ENCODE measurements at places on chromosomes 6 and 20. TPM values are rescaled to one million over a fixed set of nuclear protein-coding genes. Genes with fewer than 3 reads are reported as not detected.

- no peak for DNase-seq
Observed at GRCh38 chr6:2597991-2598390, 152.7 kb downstream of the MYLK4 start.

GRCh38 chr6:159943101-159943632, 25.7 kb upstream of the IGF2R start:
- no peak for DNase-seq

DNA sequence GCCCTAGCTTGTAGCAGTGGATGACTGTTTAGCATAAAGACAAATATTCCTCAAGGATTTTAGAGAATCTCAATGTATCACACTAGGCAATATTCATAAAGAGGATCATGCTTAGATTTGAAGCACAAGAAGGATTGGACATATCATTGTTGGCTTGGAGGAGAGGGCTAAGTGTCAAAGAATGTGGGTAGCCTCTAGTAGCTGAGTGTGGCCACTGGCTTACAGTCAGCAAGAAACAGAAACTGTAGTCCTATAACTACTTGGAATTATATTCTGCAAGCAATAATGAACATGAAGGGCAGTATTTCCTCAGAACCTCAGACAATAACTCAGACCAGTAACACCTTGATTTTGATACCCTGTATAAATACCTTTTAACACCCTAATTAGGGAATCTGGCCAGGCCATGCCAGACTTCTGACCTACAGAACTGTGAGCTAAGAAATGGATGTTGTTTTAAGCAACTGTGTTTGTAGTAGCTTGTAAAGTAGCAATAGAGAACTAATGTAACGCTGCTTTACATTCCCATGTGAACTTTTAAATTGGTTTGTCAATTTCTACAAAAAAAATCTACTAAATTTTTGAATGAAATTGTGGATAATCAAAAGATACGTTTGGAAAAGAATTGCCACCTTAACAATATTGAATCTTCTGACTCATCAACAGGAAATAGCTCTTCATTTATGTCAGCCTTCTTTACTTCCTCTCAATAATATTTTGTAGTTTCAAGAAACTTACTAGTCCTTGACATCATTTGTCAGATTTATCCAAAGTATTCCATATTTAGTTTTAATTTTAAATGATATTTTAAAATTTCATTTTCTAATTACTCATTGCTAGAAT, 65.2 kb upstream of the RSPO3 start:
- DNase-seq, result no peak

- no peak for DNase-seq
Observed at GRCh38 chr6:48959251-48960060, 503.6 kb downstream of the MMUT start.

The OXT gene
- 41.6 TPM for polyA plus RNA-seq

The EYA2 gene
- polyA plus RNA-seq, result 0.54 TPM

The HAO1 gene
- 164 TPM for polyA plus RNA-seq

The CCN6 gene
- 0.54 TPM for polyA plus RNA-seq

DNA sequence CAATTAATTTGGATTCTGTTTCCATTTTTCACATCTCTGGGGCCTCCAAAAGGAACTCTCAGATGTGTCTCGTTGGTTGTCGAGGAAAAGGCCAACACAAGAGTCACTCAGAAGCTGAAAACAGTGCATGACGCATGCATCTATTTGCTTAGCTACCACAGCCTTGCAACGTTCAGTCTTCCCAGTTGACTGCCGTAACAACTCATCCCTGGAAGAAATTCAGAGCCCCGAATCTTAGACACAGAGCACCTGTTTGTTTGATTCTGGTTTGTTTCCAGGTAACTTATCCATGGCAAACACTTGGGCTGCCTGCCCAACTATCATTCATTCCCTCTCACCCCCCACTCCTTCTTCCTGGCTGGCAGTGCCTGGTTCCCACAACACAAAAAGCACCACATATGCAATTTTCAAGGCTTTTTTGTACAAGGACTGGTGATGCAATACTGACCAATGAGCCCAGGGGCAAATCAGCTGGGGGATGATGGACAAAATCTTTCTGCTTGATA, 60.5 kb downstream of the ZMYND8 start:
- DNase-seq, result no peak

- DNase-seq, result no peak
Observed at GRCh38 chr6:42925248-42925857, 3.9 kb upstream of the CNPY3 start.

- DNase-seq, result peak; percentile 57
Observed at GRCh38 chr6:137705160-137706082, 161.6 kb upstream of the TNFAIP3 start.

DNA sequence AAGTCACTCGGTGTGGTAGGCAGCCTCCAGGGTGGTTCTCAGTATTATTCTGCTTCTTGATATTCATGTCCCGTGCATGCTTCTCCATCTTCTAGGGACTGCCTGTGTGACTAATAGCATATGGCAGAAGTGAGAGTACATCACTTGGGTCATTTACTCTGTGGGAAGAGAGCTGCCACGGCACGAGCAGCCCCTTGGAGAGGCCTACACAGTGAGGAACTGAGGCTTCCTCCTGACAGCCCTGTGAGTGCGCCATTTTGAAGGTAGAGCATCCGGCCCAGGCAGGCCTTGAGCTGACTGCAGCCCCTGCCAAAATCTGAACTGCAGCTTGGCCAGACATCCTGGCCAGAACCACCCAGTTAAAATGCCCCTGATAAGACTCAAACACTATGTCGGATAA, 17.3 kb upstream of the MCUR1 start:
- no peak for DNase-seq

- DNase-seq, result no peak
Observed at GRCh38 chr20:39025883-39026282, 63.7 kb downstream of the DHX35 start.

The BPI gene
- polyA plus RNA-seq, result not detected

DNA sequence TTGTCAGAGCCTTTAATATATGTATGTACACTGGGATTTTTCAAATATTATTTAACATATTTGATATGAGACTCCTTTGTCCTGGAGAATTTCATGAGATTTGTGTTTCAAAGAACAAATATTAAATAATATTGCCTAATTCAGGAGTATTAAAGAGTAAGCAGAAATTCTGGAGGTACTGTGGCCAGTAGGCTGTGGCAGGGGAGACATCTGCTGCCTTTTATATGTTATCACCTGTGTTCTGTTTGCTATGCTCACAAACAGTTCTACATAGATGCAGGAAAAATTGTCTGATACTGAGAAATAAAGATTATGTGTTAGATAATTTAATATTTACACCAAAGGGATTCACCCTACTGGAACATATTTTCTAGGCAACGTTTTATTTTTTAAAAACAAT, 395.4 kb upstream of the SLC35B3 start:
- no peak for DNase-seq

DNA sequence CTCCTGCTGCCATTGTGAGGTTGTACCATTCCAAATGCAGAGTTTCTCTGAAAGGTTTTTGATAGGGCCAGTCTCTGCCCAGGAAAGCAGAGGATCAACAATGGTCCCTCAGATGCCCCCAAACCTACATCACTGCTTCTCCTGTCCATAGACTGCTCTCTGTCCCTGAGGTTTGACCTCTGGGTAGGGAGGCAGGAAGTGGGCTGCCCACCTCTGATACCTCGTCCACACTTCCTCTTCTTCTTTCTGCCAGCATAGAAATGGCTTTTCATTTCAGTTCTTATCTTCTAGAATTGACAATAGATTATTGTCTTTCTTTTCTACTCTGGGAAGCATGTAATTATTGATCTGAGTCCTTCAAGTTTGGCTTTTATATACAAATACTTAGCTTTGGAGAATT, 170.6 kb downstream of the TRMT11 start:
- DNase-seq, result no peak

- DNase-seq, result peak; percentile 68
Observed at GRCh38 chr6:53651205-53651763, 14.3 kb downstream of the KLHL31 start.

- peak; percentile 65 for DNase-seq
Observed at GRCh38 chr6:44132476-44132875, 5.1 kb downstream of the TMEM63B start.
